ENCODE measurements at places on chromosomes 13 and 19.

DNA sequence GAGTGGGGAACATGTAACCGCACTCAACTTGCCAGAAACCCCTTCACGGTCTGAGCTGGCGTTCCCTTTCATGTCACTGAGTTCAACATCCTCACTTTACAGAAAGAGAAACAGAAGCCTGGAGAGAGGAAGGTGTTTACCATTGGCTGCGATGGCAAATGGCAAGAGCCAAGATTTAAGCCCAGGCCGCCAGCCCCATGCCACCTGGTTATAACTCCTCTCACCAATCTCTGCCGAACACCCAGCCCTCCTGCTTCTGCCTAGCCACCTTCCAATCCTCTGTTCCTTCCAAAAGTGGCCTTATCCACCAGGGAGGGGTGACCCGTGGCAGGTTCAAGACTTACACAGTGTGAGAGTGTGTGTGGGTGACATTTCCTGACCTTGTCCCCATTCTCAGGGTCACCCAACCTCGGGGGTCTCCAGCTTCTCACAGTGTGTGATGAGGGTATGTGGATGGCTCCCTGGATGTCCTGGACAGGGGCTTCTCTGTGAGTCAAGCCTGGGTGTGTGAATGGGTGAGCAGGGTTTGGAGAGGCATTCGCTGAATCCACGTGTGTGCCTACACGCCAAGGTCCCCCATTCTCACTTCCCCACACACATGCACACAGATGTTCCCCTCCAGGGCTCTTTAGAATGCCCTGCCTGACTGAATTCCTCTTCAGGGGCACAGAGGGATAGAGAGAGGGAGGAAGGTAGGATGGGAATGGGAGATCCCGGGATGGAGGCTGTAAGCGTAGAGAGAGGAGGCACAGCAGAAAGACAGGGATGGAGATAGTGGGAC is 1.2 kb downstream of the CADM4 start:
- no peak for DNase-seq

- DNase-seq: no peak
Observed at GRCh38 chr13:103195762-103196161, 129.5 kb upstream of the SLC10A2 start.

DNA sequence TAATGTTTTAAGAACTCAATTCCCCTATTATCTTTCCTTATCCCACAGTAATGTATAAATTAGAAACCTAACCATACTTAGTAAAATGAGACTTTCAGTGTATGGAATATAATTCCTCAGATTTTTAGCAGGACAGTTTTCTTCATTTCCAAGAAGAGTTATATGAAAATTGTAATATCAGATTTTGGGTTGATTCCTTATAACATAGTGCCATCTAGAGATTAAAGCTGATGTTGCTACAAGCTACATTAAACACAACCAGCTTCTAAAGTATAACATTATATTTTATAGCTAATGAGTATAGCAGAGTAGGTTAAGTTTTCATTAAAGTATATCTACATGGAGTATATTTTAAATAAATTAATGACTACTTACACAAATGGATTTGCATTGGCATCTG is 99.7 kb upstream of the MIR17HG start:
- no peak for DNase-seq

- DNase-seq: no peak
Observed at GRCh38 chr19:56321989-56322440, 7.4 kb upstream of the ZSCAN5A start.

- DNase-seq: no peak
Observed at GRCh38 chr19:7658219-7658686, 10.6 kb upstream of the RETN start.

DNA sequence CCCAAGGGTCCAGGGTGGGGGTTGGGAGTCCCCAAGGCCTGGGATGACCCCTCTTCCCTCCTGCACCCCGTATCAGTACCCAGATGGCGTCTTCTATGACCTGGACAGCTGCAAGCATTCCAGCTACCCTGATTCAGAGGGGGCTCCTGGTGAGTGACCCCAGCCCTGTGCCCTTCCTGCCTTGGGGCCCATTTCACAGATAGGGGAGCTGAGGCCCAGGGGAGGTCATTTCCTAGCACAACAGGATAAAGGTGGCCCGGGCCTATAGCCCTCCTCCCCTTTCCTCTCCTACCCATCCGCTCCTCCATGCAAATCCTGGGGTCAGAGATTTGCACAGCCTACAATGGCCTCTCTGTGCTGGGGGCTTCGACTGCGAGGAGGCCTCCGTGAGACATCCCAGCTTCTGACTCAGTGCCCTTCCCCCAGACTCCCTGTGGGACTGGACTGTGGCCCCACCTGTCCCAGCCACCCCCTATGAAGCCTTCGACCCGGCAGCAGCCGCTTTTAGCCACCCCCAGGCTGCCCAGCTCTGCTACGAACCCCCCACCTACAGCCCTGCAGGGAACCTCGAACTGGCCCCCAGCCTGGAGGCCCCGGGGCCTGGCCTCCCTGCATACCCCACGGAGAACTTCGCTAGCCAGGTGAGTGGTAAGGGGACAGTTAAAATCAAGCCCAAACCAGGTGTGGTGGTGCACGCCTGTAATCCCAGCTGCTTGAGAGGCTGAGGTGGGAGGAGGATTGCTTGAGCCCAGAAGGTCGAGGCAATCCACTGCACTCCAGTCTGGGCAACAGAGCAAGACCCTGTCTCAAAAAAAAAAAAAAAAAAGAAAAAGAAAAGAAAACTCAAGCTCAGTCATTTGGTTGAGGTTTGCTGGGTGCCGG is 3.9 kb downstream of the SPIB start:
- DNase-seq: no peak

DNA sequence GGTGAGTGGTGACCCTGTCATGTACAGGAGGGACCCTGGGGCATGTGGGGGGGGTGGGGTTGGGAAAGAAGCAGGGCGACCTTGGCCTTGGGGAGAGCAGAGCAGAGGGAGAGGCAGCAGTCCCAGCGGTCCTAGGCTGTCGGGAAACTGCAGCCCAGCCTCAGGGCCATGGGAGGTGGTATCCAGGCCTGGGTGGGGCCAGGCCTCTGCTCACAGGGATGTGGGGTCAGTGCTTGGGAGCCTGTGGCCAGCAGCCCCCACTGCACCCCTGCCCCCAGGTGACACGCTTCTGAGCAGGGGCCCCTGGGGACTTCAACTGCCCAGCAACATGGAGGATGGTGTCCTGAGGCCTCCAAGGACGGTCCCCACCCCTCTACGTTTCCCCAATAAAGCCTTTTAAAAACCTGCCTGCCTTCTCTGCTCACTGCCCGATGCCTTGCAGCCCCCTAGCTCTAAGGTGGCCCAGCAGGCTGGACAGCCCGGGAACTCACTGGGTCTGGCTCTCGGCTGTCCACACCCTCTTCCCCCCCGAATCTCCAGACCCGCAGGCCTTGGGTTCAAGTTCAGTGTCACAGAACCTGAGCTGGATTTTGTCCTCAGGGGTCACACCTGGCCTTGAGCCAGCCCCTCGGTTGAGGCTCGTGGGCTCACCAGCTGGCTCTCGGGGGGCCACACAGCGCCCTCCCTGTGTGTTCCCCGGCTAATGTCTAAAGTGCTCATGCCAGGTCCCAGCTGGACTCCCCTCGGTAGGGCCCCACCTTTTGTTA is 6.9 kb downstream of the PNKP start:
- DNase-seq: no peak

- no peak for DNase-seq
Observed at GRCh38 chr19:54063350-54064116, at the start of gene VSTM1. Gene VSTM1 (minus strand): TSS chr19:54063897. CDS start chr19:54063777, 120 bp downstream.

Measured in fibroblast of lung (primary cell).